Mammary epithelial cell (primary cell): ENCODE measurements at places on chromosomes 7 and 10. TPM values are rescaled to one million over a fixed set of nuclear protein-coding genes. Genes with fewer than 3 reads are reported as not detected.

Gene HOXA6
- total RNA-seq, result 1.7 and 3.1 TPM in 2 replicates

Gene ANKRD61
- not detected for total RNA-seq

Gene HABP2
- total RNA-seq, result not detected in 2 replicates

Gene NCF1
- total RNA-seq, result 0.82 and 0.91 TPM in 2 replicates

Gene HOXA7
- 2.3 TPM for total RNA-seq

Gene CFAP46
- total RNA-seq, result not detected in 2 replicates

Gene RNLS
- 3.3 and 6.3 TPM in 2 replicates for total RNA-seq

Gene ATG9B
- under 0.01 TPM for total RNA-seq

Gene ZCCHC24
- total RNA-seq, result 7.3 TPM

Gene OR6V1
- total RNA-seq, result not detected

Gene ANKRD30A
- not detected for total RNA-seq

Gene CACNB2
- under 0.01 TPM for total RNA-seq

Gene ANKRD22
- total RNA-seq, result not detected

Gene AZGP1
- not detected in 2 replicates for total RNA-seq

Gene ARHGAP22
- total RNA-seq, result 32.7 TPM

Gene TLX1
- total RNA-seq, result not detected

Gene SERPINE1
- total RNA-seq, result 237 and 467 TPM in 2 replicates

Gene ZNF800
- 37.3 and 40.9 TPM in 2 replicates for total RNA-seq
